Activated CD4-positive, alpha-beta T cell treated with anti-CD3 and anti-CD28 coated beads, Interleukin-2, amount 50 U/mL, for 48 hours (primary cell): ENCODE measurements at places on chromosomes 12 and 14.

GRCh38 chr12:93624595-93625294, 52.3 kb downstream of the SOCS2 start:
- no peak for DNase-seq

- no peak for DNase-seq
These were observed 129.9 kb upstream of the GRIN2B start for GRCh38 chr12:14111230-14111865.

GRCh38 chr12:85237327-85237726, 42.7 kb upstream of the ALX1 start:
- DNase-seq: no peak

DNA sequence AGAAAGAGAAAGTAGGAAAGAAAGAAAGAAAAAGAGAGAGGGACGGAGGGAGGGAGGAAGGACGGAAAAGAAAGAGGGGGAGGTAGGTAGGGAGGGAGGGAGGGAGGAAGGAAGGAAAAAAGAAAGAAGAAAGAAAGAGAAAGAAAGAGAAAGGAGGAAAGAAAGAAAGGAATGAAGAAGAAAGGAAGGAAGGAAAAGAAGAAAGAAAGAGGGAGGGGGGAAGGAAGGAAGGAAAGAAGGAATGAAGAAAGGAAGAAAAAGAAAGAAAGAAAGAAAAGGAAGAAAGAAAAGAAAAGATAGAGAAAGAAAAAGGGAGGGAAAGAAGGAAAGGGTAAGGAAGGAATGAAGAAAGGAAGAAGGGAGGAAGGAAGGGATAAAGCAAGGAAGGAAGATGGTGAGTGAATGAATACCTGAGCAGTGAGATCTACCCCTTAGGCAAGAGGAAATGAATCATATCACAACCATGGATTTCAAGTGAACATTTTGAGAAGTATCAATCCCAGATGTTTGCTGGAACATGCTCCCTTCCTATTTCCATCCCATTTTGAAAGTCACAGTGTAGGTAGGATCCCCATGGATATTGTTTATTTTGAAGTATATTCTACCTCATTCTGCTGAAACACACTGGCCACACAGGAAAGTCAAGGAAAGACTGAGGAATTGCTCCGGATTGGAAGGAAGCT, 639.4 kb upstream of the TBX3 start:
- DNase-seq: no peak

- no peak for DNase-seq
These were observed 162.5 kb upstream of the NOS1 start for GRCh38 chr12:117523971-117524370.

- DNase-seq: no peak
These were observed 607 bp downstream of the OS9 start for GRCh38 chr12:57694459-57695019.

DNA sequence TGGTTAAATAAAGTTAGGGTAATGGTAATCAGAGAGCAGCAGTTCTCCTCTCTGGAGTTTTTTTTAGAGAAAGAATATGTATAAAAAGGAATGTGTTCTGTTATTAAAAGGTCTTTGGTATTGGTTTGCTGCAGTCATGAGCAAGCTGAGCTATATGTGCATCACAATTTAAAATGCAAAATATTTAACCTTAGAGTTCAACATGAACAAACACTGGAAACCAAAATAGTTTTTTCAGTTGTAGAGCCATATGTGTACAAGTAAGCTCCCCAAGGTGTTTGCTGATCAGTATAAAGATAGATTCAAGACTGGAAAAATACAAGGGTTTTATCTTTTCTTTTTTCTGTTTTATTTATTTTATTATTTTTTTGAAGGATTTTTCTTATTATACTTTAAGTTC, 245.0 kb downstream of the NUBPL start:
- DNase-seq: no peak

- DNase-seq: no peak
These were observed 31.9 kb upstream of the DUSP6 start for GRCh38 chr12:89384050-89384758.

DNA sequence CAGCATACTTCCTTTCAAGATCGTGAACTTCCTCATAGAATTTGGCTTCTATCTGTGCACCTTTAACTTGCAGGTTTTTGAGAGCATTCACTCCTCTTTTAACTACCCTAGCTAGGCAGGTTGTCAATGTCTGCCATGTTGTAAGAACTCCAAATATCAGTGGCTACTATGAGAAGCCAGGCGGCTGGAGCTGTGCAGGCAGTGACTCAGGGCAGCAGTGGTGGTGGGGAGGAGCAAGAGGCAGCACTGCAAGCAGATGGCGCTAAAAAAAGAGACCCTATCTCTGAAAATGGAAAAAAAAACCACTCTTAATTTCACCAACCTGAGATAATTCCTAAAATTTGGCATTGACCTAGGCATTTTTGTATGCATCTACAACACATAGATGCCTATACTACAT, 28.5 kb downstream of the YARS2 start:
- no peak for DNase-seq

- DNase-seq: no peak
These were observed 156.7 kb downstream of the CEP128 start for GRCh38 chr14:80784820-80785219.

- no peak for DNase-seq
These were observed 12.7 kb downstream of the HVCN1 start for GRCh38 chr12:110676171-110676570.

- DNase-seq: no peak
These were observed 3.5 kb downstream of the DEGS2 start for GRCh38 chr14:100155756-100156616.

GRCh38 chr12:69932676-69933552, 107.9 kb downstream of the MYRFL start:
- DNase-seq: no peak

DNA sequence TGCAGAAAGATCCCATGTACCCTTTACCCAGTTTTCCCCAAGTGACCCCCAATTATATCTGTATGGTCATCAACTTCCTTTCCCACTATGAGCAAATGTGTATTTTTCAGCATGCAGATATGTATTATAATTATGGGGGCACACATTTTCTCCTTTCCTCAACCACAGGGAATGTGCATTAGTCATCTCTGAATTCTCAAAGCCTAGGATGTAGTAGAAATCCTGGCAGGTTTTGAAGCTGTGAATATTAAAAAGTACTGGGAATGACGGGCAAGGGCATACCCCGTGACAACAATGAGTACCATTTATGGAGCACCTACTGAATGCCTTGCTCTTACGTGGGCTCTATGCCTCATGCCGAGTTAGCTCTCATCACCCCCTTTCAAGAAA, 71.5 kb downstream of the VWF start:
- DNase-seq: no peak

GRCh38 chr12:52247622-52248540, 14.8 kb downstream of the KRT7 start:
- no peak for DNase-seq

DNA sequence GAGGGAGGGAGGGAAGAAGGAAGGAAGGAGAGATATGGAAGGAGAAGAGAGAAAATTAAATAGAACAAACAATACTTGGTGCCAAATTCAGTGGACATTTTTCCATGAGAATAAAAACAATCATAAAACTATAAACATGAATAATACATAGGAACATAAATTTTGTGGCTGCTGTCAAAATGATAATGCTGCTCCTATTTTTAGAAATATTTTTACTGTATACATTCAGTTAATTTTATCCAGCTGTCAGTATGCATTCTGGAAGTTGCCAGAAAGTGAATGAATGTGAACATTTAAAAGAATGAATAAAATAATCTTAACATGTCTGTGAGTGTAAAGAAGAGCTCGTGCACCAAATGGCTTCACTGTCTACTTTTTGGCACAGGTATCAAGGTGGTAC, 13.9 kb upstream of the PCED1B start:
- no peak for DNase-seq

GRCh38 chr14:95274874-95275273, 44.8 kb downstream of the CLMN start:
- no peak for DNase-seq

DNA sequence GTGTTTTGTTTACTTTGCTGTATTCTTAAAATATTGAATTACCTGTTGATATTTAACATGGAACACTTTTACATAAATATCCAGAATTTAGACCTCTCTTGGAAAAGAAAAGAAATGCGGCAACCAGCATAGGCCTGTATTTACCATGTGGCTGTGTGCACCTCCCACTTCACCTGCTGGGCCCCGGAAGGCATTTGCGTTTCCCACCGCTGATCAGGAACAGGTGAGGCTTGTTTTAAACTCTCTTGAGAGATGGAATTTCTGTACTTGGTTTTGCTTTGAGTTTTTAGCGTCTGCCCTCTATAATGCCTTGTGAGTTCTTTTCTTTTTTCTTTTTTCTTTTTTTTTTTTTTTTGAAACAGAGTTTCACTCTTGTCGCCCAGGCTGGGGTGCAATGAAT, 124.2 kb downstream of the GLT1D1 start:
- DNase-seq: no peak

DNA sequence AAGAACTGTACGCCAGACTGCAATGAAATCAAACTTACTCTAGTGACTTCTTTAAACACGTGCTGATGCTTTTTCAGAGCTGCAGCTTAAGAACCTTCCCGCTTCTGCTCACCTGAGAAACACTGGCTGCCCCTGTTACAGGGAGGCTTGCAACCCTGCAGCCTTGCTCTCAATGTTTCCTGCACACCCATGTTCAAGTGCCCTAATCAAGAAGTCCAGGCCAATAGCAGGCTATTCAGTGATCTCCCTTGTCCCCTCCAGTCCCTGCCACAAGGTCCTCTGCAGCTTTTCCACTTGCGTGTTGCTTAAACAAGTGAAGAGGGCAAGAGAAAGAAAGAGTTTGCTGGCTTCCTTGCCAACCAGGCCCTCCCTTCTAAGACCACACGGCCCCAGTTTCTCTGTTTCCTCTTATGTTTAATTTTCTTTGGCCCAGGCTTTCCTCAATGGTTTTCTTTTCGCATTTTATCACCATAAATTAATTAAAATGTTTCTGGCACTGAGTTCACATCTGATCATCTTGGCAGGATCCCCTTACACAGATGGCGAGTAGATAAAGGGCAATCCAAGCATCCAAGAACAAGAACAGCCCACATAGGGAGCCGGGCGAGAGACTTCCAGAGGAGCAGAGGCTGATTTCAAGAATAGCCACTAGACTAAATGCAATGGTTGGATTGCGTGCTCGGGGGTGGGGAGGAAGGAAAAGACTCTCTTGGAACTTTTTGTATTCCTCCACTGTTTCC, 82.3 kb upstream of the CDKN3 start:
- DNase-seq: no peak

GRCh38 chr12:114848666-114849065, 164.7 kb upstream of the TBX3 start:
- DNase-seq: no peak

- no peak for DNase-seq
These were observed 219.2 kb upstream of the SSTR1 start for GRCh38 chr14:37988472-37988871.

- peak; percentile 75 for DNase-seq
These were observed 4.5 kb downstream of the NOP2 start for GRCh38 chr12:6563448-6564050.

- DNase-seq: no peak
These were observed 215.9 kb upstream of the BMP4 start for GRCh38 chr14:54172562-54172961.

GRCh38 chr12:105235732-105236476, at the start of gene APPL2:
APPL2 (minus strand) TSS chr12:105236174; CDS start chr12:105236012, 162 bp downstream.
- peak; percentile 85 for DNase-seq

DNA sequence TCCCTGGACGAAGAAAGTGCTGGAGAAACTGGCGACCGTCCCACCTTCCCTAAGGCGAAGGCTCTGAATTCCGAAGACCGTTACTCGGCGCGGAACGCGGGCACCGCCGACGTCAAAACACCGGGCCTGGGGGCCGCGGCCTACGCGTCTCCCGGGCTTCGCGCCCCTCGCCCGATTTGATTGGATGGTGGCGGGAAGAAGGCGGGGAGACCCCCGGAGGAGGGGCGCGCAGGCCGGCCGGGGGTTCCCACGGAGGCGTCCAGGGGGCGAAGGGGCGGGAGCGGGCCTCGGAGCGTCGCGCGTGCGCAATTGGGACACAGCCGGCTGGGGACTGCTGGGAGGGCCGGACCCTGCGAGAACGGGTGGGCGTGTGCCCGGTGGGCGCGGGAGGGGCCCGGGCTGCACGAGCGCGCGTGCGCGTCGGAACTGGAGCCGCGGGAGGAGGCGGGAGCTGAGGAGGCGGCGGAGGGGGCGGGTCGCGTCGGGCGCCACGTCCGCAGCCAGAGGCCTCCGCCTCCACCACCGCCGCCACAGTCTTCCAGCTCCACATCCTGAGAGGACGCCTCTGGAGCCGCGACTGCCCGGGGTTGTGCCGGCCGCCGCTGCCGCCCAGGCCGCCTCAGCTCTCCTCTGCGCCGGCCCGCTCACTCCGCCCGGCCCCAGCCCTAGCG, at the start of gene TMEM263:
TSS of gene TMEM263 (plus strand) at position 531 of the 671 bp plus-strand sequence. CDS start 11,210 bp downstream, outside the sequence.
- DNase-seq: peak; percentile 90

DNA sequence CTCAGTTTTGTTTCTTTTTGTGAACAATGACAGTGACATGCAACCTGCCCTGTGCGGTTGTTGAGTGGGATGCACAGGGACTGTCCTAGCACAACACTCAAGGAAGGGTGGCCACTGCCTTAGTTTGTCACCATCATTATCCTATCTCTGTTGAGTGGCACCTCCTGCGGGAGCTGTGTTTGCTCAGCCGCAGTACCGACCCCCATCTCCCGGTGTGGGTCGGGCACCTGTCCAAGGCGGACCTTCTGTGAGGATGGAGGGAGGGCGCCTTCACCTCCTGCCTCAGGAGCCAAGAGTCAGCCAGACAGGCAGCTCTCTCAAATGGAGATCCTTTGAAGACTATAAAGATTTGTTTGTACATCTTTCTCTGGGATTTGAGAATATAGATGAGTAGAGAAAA, 142.1 kb downstream of the TSPAN9 start:
- DNase-seq: no peak

GRCh38 chr12:76666290-76666835, 97.6 kb upstream of the ZDHHC17 start:
- no peak for DNase-seq

- DNase-seq: no peak
These were observed 792 bp upstream of the CHD4 start for GRCh38 chr12:6607751-6608591.

- no peak for DNase-seq
These were observed 1.9 kb downstream of the ARHGEF40 start for GRCh38 chr14:21072031-21072473.

DNA sequence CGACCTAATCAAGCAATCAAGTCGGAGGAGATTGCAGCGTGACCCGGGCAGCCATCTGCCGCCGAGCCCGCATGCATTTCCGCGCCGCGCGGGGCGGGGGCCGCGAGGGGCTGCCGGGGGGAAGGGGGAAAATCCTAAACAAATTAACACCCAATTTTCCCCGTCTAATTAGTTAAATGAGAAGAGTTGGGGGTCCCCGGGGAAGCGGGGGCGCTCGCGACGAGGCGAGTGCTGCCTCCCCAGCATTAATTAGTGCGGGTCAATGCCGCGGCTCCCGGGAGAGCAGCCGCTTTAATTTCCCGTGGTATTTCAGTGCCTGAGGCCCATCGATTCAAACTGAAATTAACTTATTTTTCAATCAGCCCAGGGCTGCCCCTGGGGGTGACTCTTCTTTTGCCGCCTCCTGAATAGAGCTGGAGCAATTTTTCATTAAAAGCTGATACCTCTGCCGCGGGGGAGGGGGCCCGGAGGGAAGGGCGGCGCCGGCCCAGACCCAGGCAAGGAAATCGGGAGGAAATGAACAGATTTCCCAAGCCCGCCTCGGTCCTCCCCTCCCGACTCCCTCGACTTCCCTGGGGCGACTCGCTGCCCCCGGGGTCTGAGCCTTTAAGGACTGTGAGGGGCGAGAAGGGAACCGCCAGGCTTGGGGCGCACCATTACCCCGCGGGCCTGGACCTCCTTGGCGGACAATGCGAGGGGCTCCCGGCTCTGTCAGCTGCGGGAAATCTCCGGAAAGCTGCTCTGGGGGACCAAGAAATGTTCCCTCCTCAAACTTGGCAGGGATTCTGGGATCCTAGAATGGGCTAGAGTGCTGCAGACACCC, 18.9 kb downstream of the VSX2 start:
- no peak for DNase-seq
